Daoy (cell line): ENCODE measurements at places on chromosomes 7 and 10. TPM values are rescaled to one million over a fixed set of nuclear protein-coding genes. Genes with fewer than 3 reads are reported as not detected.

SPDYE2 gene
- total RNA-seq: not detected in 2 replicates

INMT gene
- total RNA-seq: 0.06 TPM in 1 of 2 replicates, not detected in the other

HOXA11 gene
- total RNA-seq: 7.7 and 8.2 TPM in 2 replicates

VCL gene
- total RNA-seq: 98.4 and 115 TPM in 2 replicates

NUTM2E gene
- under 0.01 TPM in 1 of 2 replicates, not detected in the other for total RNA-seq

ABCA13 gene
- total RNA-seq: under 0.01 and 0.06 TPM in 2 replicates

FAM13C gene
- total RNA-seq: 0.46 and 2.4 TPM in 2 replicates

NKX1-2 gene
- not detected in 2 replicates for total RNA-seq

AOAH gene
- total RNA-seq: 39.0 and 42.6 TPM in 2 replicates

TCF7L2 gene
- total RNA-seq: 0.60 and 1.9 TPM in 2 replicates

PSAP gene
- 155 and 187 TPM in 2 replicates for total RNA-seq

ODAD2 gene
- 1.9 and 2.3 TPM in 2 replicates for total RNA-seq

RPEL1 gene
- total RNA-seq: 0.06 TPM in 2 replicates

CYP2E1 gene
- total RNA-seq: 0.12 and 2.5 TPM in 2 replicates

AVPI1 gene
- total RNA-seq: 4.4 and 5.7 TPM in 2 replicates

AGMO gene
- 0.06 TPM in 1 of 2 replicates, not detected in the other for total RNA-seq

UCN3 gene
- total RNA-seq: not detected in 2 replicates

IL15RA gene
- total RNA-seq: 6.4 and 8.3 TPM in 2 replicates

PHYHIPL gene
- total RNA-seq: not detected in 2 replicates

GPR158 gene
- total RNA-seq: 2.6 and 4.6 TPM in 2 replicates

KAZALD1 gene
- 3.0 and 12.2 TPM in 2 replicates for total RNA-seq

PLEKHS1 gene
- total RNA-seq: not detected in 2 replicates

TRIM73 gene
- 0.23 and 0.71 TPM in 2 replicates for total RNA-seq

ARHGEF35 gene
- total RNA-seq: 0.95 and 3.6 TPM in 2 replicates

COBL gene
- 4.6 and 6.1 TPM in 2 replicates for total RNA-seq

KNDC1 gene
- not detected in 2 replicates for total RNA-seq

C10orf88 gene
- 4.1 and 6.7 TPM in 2 replicates for total RNA-seq

NPC1L1 gene
- total RNA-seq: not detected in 2 replicates

PAX4 gene
- not detected in 2 replicates for total RNA-seq

RBP3 gene
- not detected in 2 replicates for total RNA-seq

CCDC172 gene
- not detected in 2 replicates for total RNA-seq

SPAG6 gene
- total RNA-seq: 0.74 TPM in 1 of 2 replicates, not detected in the other

SPDYE2B gene
- total RNA-seq: not detected in 2 replicates

JCAD gene
- total RNA-seq: 4.5 and 5.2 TPM in 2 replicates

MYL7 gene
- not detected in 2 replicates for total RNA-seq

DGKI gene
- total RNA-seq: 26.1 and 29.9 TPM in 2 replicates

KLLN gene
- total RNA-seq: 0.12 TPM in 1 of 2 replicates, not detected in the other

TMEM229A gene
- not detected in 2 replicates for total RNA-seq

COX19 gene
- 8.9 and 11.5 TPM in 2 replicates for total RNA-seq

CXCL12 gene
- 2.1 and 2.2 TPM in 2 replicates for total RNA-seq

PIK3CG gene
- 0.86 and 1.5 TPM in 2 replicates for total RNA-seq

GRID1 gene
- not detected in 2 replicates for total RNA-seq

EFCAB10 gene
- 0.17 TPM in 1 of 2 replicates, not detected in the other for total RNA-seq

MLXIPL gene
- 5.4 TPM in 1 of 2 replicates, not detected in the other for total RNA-seq

PRKG1 gene
- total RNA-seq: 1.5 TPM in 2 replicates

GPRIN2 gene
- 0.23 TPM in 1 of 2 replicates, not detected in the other for total RNA-seq

GDF2 gene
- total RNA-seq: not detected in 2 replicates
